NCI-H69 (cell line): ENCODE measurements at places on chromosomes 12 and 14.
A peak's percentile ranks its signal among the peaks of the same experiment; 100 is the strongest.

DNA sequence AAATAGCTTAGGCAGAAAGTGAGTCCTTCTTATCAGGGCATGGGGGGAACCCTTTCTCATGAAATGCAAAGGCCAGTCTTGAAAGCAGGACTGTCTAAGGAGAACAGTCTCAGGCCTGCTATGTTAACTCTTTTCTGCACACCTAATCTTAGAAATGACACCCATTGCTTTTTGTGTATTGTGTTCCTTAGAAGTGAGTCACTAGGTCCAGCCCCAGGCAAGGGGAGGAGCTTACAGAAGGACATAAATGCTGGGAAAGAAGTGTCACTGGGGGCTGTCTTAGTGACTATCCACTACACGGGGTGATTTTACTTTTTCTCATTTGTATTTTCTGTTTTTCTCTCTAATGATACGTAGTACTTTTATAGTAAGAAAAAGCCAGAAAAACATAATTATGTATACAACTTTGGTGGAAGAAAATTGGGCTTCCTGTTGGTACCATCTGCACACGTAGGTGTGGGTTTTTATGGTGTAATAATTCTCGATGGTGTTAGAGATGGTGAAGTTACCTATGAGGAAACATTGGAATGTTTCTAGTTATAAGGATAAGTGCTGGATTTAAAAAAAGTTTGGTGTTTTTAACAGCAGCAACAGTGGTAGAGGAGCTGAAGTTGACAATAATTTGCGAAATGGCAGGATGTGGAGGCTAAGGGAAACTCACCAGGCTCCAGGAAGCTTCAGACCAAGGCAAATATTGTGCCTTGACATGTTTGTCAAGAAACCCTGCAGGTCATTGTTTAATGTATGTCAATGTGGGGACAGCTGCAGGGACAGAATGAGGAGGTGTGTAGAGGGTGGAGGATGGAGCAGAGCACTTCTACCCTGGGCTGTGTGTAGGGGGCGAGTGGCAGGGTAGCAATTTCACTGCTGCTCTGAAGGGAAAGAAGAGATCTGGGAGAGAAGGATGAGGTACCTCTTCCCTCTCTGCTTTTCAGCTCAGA is 214.9 kb downstream of the KTN1 start:
- peak; percentile 93 for DNase-seq

DNA sequence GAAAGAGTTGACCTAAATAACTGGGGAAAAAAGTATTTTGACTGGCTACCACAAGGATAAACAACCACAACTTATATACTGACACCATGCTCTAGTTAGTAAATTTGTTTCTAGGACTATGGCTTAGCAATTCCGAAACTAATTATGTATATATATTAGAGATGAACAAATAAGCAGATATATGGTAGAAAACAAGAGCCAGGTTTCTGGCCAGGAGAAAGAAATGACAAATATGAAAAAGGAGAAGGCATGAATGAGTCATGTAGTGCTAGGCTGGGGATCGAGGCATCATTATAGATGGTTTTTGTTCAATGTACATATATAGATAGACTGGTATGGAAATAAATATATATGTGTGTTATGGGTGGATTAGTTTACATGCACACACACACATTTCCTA is 5.5 kb upstream of the LRRC74A start:
- no peak for DNase-seq

- peak; percentile 91 for DNase-seq
Measured at GRCh38 chr12:104505095-104505818, 48.5 kb downstream of the CHST11 start.

- DNase-seq = peak; percentile 76
Measured at GRCh38 chr12:75960086-75960910, 71.3 kb downstream of the PHLDA1 start.

DNA sequence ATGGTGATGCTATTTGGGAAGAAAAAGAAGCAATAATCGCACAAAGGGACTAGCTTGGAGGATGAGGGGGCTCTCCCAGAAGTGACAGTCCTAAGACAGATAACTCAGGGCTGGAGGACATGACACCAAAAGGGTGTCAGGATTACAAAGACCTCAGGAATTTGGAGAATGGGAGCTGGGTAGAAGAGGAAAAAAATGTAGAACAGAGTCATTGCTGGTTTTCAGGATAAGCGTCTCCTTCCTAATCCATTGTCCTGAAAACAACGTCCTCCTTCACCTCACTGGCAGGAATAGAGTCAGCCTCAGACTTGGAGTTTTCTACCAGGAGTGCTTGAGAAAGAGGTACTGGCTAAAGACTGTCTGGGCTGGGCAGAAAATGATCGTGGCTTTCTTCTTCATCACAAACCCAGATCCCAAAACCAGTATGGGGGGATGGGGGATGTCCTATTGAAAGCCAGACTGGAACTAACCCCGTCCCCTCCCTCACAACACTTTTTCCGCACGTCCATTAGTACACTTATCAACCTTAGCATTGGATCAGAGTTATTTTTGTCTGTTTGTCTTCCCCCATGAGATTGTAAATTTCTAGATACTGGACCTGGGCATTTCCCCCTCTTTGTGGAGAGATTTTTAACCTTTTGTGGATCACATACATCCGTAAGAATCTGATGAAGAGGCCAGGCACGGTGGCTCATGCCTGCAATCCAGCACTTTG is 14.3 kb downstream of the B4GALNT3 start:
- DNase-seq = no peak

DNA sequence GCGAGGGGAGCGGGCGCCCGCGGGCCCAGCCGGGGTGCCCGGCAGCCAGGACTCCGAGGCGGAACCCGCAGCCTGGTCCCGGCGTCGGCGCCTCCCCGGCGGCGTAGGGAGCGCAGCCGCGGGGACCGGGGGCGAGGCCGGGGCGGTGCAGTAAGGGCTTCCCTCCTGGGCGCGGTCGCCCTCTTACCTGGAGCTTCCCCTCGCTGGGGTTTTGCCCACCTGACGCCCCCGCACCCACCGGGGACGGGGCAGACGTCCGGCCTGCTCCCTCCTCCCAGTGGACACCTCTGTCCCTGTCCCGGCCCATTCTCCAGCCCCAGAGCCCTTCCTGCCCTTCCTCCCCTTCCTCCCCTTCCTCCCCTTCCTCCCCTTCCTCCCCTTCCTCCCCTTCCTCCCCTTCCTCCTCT is 413 bp upstream of the TUBA1C start:
- DNase-seq = no peak

DNA sequence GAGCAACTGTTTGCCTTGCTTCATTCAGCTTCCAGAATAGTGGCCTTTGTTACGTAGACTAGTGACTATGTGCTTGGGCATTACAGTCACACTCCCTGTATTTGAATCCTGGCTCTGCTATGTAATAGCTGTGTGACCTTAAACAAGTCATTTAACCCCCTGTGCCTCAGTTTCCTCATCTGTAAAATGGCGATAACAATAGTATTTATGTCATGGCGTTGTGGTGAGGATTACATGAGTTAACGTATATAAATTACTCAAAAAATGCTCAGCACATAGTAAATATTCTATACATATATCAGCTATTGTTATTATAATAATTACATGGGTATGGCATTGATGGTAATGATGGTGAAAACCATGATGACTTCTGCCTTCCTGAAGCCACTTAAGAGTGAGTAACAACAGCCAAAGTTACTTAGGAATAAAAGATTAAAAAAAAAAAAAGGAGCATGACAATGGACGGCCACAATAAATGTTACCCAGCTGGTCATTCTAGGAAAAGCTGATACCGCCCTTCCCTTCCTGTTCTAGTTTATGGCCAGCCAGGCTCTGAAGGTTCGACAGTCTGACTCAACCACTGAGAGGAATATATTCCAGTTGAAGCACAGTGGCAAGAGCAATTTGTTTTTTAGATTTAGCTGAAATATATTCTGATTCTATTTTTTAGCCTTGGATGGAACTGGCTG is 9.9 kb upstream of the ADIPOR2 start:
- no peak for DNase-seq

DNA sequence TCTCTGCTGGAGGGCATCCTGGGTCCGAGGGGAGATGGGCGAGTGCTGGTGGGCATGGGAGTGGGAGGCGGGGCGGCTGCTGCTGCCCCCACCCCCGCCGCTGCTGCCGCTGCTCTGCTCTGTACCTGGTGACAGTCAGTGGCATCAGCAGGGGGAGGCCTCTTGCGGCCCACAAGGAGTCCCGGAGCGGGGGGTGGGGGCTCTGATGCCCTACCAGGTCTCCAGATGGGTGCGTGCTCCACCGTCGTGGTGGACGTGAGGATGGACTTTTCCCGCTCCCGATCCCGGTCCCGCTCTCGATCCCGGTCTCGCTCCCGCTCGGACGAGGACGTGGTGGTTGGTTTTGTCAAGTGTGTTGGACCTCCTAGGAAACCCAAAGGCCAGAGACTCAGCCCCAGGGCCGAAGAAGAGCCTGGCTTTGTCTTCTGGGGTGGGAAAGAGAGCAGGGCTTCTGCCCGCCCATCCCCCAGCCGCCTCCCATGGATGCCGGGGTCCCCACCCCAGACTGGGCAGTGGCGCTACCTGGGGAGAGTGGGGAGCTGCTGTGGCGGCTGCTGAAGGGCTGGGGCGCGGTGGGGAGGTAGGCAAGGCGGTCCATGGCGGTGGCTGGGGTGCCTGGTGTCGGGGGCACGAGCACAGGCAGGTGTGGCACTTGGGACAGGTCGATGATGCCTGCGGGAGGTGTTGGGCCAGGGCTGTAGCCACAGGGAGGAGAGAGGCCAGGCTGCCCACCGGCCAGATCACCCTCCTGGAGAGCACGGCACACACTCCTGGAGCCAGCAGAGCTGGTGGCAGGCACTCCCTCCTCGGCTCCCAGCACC is 45.4 kb downstream of the RFLNA start:
- DNase-seq = no peak
